ENCODE measurements at places on chromosomes 2 and 18.

- DNase-seq: no peak
Observed at GRCh38 chr18:49913221-49913620, 99.9 kb upstream of the ACAA2 start.

- no peak for DNase-seq
Observed at GRCh38 chr2:26845021-26845420, 2.9 kb upstream of the DPYSL5 start.

- DNase-seq: no peak
Observed at GRCh38 chr2:232574674-232575403, 24.4 kb downstream of the EIF4E2 start.

GRCh38 chr2:187679454-187679853, 125.2 kb upstream of the TFPI start:
- DNase-seq: no peak
